ENCODE measurements at places on chromosomes 4 and X.
A peak's percentile ranks its signal among the peaks of the same experiment; 100 is the strongest.

GRCh38 chr4:78666830-78667258 is 109.3 kb upstream of the BMP2K start:
- no peak for DNase-seq

DNA sequence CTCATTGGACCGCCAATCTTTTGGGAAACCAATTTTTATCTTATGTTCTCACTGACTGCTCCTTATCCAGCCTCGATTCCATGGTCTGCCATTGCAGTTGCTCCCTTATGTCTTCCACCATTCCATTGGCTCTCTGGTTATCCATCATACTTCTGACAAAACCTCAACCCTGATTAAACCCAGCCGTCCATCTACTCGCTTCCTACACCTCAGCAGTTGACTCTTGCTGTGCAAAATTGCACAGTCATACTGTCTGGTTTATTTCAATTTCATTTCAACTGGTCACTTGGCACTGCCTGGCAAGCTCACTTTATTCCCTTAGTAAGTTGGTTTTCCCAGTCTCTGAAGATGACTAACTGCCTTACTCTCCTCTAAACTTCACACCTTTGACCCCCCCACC is 26.2 kb downstream of the ARL9 start:
- no peak for DNase-seq

DNA sequence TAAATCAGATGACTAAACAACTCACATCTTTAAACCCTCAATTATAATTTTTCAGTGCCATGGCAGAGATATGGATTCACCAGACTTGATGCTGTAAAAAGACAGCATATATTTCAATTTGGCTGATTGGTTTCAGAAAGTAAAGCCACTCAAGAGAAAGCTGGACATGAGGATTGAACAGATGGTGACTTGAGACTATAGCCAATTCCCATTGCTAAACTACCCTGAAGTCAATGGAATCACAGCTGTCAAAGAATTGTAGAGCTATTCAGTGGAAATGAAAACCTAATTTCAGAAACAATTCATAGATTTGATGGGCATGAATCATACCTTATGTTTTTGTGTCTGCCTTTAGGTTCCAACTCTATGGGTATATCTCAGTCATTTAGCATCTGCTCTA is 510.6 kb upstream of the BOD1L1 start:
- DNase-seq: no peak

GRCh38 chrX:152220606-152221005 is 82.2 kb upstream of the MAGEA10 start:
- no peak for DNase-seq

DNA sequence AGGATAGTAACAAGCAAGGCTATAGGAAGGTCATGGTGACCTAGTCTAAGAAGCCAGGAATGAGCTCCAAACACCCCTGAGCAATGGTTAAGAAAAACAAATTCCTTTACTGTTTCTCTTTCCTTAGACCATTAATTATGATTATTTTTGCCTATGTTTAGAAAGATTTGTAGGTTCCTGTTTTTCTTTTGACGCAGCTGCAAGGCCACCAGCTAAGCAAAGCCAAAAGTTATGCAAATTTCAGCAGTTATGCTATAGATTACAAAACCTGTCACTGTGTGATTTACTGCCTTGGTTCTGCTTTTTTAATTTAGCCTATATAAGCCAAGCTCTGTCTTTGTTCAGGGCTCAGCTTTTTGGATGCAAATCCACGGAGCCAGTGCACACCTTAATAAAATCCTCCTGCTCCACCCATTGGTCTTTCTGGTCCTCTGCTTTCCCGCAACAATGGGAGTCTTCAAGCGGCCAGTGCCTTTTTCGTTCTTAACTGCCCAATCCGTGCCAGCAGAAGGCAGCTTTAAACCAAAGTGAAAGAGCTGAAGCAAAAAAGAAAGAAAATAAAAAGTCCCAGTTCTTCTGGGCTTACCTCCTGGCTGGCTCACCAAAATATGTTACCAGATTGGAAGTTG is 1.4 kb upstream of the CEP135 start:
- DNase-seq: no peak

DNA sequence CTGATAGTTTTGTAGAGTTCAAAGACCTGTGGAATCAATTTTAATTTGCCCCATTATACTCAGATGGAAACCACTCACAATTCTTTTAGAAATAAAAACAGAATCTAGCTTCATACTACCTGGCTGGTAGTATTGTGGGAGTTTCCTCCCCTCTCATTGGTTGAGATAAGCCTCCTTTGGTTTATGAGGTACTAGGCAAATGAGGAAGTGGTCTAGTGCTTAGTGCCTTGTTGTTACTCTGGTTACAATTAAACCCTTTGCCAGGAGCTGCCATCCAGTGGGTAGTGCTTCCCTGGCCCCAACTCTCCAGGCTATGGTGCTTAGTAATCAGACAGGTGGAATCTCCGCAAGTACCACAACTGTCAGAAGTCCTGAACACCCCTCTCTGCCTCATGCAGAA is 118.3 kb downstream of the CDKL5 start:
- DNase-seq: no peak

DNA sequence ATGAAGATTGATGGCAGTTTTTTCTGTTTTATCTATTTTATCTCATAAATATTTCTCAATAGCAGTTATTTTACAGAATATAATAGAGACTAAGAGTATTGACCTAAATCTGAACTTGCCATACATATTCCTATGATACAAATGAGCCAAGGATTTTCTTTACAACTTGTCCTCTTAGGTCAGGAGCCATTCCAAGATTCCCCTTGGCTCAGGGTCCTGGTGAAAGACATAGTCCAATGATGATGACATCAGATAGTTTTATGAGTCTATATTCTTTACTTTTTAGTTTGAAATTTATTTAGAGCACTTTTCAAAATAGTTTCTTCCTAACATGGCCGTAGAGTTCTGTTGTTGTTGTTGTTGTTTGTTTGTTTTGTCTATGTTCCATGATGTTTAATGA is 869.1 kb upstream of the GRID2 start:
- no peak for DNase-seq

DNA sequence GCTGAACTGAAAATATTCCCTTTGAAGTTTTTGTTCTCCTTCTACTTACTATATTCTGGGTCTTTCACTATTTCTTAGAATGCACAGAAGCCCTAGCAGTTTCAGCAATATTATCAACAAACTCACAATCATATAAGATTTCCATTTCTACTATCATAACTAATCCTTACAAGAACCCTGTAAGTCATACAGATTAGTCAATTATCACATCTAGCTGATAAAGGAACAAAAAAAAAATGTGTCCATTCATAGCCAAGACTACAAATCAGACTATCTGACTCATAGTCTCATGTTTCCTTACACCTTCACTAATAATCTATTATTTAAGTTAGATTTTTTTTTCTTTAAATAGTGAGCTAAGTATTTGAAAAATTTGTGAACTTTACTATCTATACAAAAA is 72.5 kb downstream of the LRBA start:
- no peak for DNase-seq

DNA sequence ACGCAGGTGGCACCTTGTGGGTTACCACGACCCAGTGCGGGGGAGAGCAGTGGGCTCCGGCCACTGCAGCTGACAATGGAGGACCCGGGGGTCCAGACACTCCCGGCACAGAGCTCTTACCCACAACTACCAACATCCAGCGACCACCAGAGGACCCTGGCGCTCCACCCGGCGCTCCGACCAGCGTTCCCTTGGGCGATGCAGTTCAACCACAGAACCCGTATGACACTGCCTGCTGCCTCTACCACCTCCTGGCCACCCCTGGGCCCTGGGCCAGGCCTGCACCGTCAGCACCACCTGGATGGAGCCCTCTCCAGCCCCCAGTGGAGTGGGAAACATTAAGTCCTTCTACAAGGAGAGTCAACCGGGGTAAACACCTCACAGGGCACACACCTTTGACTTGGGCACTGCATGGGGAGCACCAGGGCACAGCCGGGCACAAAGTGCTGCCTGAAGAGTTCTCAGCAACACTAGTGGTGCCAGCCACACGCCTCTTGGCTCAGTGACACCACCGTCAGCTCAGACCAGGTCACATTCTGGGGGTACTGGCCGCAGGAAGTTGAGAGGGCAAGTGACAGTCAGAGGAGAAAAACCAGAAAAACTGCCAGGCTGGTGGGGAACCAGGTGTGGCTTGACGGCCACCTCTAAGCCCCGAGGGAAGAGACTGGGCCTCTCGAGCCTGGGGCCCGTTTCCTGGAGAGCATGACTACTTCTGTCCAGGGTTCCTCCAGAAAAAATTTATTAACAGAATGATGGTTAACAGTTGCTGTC is 2.6 kb downstream of the CTBP1 start:
- DNase-seq: no peak

- peak; percentile 4 for DNase-seq
Observed at GRCh38 chr4:143514497-143514896, 995 bp downstream of the SMARCA5 start.

GRCh38 chr4:138611721-138612120 is 369.6 kb upstream of the SLC7A11 start:
- DNase-seq: no peak

DNA sequence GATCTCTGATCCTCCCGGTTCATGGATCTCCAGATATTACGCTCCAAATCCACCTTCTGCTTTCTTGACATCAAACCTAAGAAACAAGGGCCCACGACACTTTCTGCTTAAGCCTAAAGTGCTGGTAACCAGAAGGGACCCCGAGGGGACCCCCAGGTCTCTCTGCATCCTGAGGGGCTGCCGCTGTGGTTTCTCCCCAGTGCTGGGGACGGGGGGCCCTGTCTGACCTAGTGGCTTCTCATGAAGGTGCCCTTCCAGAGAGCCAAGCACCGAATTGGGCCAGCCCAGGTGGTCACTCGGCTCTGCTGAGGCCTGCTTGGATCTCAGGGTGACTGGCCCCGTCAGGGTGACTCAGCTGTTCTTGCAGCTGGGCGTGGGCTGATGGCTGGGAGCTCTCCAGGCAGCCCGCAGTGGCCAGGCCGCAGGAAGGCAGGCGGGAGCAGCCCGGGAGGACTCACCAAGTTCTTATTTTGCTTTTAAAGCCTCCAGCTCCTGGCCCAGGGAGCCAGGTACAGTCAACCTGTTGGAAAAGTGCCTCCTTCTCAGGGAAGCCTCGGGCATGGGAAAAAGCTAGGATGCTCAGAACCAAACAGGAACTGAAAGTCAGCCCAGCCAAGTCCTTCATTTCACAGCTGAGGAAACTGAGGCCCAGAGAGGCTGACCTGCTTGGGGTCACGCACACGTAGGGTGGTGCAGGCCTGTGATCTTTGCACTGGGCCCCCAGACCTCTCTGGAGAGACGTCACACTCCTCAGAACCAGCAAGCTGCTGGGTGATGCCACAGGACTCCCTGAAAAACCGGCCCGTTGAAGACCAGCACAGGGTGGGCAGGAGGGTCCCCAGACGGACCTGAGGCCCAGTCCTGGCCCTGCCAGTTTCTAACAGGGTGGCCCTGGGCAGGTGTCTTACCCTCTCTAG is 16.7 kb downstream of the BLOC1S4 start:
- no peak for DNase-seq

DNA sequence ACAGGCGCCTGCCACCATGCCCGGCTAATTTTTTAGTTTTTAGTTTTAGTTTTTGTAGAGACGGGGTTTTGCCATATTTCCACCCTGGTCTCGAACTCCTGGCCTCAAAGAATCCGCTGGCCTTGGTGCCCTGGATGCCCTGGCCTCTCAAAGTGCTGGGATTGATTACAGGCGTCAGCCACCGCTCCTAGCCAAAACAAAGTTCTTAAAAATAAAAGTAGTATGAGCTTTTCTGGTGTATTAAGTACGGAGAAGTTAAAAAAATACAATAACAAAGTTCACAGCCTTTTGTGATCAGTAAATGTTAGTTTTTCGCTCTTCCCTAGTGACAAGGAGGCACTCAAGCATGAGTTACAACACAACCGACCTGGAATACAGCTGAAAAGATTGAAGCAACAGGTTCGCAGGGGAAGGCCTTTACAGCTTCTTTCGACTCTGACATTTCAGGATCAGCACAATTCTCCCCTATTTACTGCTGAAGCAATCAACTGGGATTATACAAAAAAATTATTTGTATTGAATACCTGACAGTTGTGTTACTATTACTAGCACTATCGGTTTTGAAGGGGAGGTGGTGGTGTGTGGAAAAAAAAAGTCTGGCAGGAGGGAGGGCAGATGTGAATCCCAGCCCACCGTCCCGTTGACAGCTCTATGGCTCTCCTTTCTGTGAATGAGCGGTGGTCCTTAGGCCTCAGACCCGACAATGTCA is 893 bp upstream of the METAP1 start:
- DNase-seq: peak; percentile 3

DNA sequence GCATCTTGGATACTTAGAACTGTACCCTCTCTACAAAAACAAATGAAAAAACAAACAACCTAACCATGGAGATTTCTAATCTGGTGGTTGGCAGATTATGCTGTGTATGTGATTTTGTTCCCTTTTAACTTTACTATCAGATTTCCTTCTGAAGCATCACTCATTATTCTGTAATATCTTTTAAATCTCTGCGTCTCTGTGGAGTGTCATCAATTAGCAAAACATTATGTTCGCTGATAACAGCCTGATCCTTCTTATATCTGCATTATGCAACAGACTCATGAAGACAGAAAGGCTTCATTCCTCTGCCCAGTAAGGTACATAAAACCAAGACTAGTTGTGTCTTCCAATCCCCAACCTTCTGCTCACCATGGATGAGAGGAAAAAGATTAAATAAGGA is 110.3 kb upstream of the PDE5A start:
- no peak for DNase-seq

DNA sequence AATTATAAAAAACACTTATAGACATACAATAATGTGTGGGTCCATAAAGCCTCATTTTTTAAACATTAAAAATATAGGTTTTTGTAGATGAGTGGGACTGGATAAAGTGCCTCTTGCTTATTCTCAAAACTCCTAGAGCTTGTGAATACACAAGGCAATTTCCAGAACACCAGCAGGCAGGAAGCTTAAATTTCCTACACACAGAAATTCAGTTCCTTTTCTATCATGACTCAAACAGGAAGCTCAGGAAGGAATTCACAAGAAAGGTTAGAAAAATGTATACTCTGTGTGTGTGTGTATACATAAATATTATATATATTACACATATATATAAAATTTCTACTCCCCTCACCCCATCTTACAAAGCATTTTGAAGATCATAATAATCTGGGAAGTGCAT is 11.3 kb downstream of the MAGEB6 start:
- no peak for DNase-seq

DNA sequence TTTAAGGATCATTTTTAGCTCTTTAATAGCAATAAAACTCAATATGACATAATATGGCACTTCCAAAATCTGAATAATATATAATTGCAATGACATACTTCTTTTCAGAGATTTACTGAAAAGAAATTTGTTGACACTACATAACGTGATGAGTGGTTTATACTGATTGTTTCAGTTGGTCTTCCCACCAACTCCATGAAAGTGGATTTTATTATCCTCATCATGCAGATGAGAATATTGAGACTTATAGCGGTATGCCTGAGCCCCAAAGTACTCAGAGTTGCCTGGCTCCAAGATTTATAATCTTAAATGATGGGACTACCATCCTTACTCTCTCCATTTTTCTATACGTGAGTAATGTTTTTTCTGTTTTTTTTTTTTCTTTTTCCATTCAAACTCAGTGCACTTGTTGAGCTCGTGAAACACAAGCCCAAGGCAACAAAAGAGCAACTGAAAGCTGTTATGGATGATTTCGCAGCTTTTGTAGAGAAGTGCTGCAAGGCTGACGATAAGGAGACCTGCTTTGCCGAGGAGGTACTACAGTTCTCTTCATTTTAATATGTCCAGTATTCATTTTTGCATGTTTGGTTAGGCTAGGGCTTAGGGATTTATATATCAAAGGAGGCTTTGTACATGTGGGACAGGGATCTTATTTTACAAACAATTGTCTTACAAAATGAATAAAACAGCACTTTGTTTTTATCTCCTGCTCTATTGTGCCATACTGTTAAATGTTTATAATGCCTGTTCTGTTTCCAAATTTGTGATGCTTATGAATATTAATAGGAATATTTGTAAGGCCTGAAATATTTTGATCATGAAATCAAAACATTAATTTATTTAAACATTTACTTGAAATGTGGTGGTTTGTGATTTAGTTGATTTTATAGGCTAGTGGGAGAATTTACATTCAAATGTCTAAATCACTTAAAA is 15.3 kb downstream of the ALB start:
- no peak for DNase-seq

Measured in central memory CD4-positive, alpha-beta T cell (primary cell).